T47D (cell line): ENCODE measurements at places on chromosomes 2 and 18.

GRCh38 chr2:92072461-92073035 is 2798.7 kb upstream of the TEKT4 start:
- no peak for DNase-seq

DNA sequence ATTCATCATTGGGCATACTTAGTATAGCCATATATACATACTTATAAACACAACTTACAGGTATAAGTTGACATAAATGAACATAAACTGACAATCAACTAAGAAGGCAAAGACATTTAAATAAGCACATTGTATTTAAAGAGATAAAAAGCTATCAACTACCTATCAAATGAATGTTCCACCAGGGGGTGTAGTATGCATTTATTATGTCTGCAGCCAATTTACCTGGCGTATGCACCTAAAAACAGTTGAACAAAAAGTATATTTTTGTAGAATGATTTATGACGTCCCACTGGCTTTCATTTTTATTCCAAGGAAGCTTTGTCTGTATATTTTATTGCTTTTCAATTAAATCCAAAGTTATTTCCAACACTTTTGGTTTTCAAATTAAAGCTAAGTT is 323.5 kb downstream of the AFF3 start:
- DNase-seq: no peak

DNA sequence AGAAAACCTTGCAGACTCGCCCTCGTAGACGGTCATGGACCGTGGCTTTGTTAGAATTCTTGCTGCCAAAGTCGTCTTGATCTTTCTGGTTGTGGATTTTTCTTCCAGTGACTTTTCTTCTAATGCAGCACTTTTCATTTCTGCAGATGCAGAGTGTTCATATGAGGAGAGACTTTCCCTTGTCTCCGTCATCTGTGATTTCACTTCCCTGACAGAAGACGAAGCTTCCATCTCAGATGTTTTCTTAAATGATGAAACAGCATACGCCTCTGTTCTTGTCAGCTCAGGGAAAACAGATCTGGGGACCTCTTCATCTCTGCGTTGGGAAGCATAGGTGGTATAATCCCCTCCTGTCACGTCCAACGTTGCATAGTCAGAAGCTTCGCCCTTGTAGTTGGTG is 50.9 kb downstream of the PLEKHA3 start:
- DNase-seq: no peak

DNA sequence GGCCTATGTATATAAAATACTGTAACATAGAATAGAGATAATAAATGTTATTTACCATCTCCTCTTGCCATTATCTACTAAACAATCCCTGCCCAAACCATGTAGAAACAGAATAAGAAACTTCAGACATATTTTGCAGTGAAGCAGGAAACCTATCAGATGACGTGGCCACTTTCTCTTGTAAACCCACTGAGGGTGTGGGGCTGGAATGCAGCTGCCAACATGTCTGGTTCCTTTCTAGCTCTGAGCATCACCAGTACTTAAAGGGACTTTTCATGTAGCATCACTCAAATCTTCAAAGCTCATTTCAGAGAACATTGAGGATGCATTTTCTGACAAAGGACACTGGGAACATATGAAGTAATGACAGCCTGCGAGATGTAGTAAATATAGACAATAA is 251.8 kb downstream of the LPIN1 start:
- DNase-seq: no peak

DNA sequence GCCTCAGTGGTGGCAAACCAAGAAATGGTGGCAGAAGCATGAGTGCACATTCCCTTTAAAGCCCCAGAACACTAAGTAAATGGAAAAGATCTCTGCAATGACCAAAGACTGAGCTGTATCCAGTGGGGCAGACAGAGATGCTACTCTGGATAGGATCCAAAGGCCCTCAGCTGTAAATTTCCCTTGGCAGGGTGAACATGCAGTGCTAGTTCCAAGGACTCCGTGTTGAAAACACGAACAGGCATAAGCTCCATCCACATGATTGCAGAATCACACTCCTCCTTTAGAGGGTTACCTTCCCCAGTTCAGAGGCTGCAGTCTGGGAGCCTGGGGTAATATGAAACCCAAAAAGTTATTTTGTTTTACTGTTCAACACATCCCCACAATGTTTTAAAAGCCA is 98.6 kb upstream of the KLF7 start:
- DNase-seq: no peak

DNA sequence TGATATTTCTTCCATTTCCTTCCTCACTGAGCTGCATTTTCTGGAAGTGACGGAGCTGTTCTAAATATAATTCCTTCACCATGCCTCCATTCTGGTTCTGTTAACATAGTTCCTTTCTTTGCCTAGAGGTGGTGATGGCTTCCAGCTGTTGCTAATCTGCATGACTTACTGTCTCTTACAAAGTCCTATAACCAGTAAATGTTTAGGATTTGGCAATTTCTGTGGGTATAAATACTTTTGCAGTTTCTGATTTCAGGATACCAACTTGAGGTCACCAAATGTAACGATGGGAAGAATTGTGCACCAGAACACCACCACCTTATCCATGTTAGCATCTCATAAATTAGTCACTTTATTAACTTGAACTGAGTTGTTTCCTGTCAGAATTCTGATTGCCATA is 101.7 kb upstream of the FN1 start:
- no peak for DNase-seq

- DNase-seq: no peak
These were observed 7.4 kb downstream of the NFATC1 start for GRCh38 chr18:79402977-79403722.

DNA sequence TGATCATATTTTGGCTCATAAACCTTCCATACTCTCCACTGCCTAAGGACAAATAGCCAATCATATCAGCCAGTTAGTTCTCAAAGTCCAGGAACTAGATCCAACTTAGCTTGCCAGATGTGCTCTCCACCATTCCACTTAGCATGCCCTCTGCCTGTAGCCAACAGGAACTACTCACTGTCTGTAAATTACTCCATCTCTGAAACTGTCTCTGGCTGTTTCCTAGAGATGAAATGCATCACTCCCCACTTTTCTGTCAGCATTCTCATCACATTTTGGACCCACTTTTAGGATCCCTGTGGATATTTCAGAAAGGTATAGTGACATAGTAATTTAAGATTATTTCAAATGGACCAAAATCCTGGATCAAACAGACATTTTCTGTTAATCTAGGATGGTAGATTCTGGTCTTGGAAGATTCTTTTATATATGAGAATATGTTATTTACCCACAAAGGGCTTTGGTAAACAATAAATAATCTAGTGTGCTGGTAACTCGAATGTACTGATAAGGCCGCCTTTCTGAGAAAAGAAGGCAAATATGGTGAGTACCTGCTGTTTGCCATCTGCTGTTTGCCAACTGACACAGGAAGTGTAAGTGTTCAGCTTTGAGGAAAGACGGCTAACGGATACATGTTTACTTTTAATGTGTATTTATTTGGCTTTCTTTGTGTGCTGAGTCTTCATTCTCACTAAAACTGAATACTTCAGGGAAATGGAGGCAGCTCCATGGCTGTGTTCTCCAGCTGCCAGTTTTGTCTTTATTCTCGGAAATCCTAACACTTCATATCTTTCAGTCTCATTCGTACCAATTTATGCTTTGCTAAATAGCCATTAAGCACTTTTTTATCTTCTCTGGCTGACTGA is 79.5 kb downstream of the EVA1A start:
- DNase-seq: peak; percentile 19

- DNase-seq: peak; percentile 81
These were observed 33.1 kb downstream of the ARHGAP15 start for GRCh38 chr2:143162123-143162837.

DNA sequence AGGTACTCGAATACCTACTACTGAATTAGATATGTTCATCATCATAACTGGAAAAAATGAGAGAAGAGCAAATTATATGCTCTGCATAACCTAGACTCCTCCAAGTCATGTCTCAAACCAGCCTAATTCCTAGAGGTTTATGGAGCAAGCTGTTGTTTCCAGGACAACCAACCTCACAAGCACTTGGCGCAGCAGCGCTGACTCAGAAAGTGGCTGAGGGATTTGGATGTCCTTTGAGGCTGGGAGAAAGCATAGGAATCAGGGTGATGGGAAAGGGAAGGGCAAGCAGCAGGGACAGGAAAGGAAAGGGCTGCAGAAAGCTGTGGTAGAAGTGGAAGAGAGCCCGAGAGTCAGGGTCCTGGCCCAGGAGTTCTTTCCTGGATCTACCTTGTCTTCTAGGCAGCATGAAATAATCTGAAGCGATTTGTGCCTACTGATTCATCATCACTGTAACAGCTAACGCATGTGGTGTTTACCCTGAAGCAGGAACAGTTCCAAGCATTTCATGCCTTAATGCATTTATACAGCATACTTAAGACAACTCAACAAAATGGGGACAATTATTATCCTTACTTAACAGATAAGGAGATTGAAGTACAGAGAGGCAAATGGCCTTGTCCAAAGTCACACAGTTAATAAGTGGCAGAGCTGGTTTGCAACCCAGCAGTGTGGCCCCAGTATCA is 3.7 kb downstream of the PLEK start:
- DNase-seq: no peak

GRCh38 chr2:206981739-206982340 is 42.5 kb downstream of the CPO start:
- peak; percentile 66 for DNase-seq

DNA sequence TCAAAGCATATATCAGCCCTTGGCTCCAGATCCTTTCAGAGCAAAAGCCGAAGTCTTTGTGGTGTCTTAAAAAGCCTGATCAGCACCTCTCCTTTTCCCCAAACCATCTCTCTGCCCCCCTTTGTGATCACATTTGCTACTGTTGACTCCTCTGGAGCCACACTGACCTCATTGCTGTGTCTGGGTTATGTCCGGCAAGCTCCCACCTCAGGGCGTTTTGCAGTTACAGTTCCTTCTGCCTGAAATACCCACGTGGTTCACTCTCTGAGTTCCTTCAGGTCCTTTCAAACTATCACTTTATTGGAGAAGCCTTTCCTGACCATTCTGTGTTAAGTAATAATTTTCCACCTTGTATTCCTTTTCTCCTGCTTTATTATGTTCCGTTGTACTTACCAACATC is 11.8 kb downstream of the C2orf69 start:
- DNase-seq: peak; percentile 32

DNA sequence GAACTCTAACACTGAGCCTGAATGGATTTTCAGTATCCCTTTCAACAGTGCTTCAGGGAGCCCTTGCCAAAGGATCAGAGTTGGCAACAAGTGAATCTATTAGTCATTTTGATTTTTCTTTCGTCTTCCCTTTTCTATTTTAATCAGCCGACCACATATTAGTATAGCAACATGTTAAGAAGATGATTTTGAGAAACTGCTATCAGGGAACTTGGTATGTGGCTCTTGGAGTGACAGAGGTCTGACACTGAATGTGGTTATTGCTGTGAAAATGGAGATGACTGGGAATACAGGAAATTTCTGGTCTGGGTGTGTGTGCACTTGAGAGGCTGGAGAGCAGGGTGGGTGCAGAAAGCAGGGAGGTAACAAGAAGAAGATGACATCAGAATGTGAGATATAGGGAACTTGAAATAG is 28.7 kb upstream of the IL1RL1 start:
- no peak for DNase-seq
